ENCODE measurements at places on chromosomes 1 and 21.

GRCh38 chr1:12059722-12060464 is 3.2 kb upstream of the TNFRSF8 start:
- DNase-seq, result no peak

GRCh38 chr1:231500666-231501065 is 27.8 kb upstream of the TSNAX start:
- DNase-seq, result no peak

GRCh38 chr1:12142891-12143630 is 23.7 kb upstream of the TNFRSF1B start:
- no peak for DNase-seq

- no peak for DNase-seq
Observed at GRCh38 chr1:29239142-29239541, 2.8 kb downstream of the PTPRU start.

DNA sequence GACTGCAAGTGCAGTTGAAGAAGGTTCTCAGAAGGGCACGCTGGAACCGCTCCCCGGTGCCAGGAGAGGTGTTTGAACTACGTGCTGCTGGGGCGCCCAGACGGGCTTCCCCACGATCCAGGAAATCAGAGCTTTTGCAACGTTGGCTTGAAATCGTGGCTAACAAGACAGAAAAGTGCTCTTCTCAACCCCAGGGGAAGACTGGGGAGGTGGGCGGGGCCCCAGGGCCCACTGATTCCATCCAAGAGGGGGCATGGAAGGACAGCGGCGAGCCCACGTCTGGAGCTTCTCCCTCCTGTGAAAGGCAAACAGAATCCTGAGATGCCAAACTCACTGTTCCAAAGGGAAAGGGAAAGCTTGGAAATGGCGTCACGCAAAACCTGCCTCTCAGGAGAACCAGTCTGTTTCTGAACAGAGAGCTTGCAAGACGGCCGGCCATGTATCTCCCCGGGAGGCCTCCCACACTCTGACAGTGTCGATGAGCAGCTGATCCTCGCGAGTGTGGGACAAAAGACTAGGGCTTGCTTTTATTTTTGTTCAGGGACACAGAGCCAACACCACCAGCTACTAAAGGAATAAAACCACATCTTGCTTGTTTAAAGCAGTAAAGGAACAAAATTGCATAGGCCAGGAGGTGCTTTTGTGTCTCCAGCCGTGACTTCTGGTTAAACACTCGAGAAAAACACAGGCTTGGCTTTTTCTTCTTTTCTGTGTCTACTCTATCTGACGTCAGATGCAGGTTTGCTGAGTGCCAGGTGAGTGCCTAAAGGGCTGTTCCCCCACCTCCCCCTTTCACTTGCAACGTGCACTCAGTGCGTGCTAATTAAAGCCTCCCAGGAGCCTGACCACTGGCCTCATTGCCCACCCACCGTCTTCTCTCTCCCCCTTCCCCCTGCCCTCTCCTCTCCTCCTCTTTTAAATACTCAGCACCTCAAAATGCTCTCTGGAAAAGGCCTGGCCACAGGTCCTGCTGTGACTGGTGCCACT is 41.5 kb downstream of the LRRC3 start:
- DNase-seq, result no peak

DNA sequence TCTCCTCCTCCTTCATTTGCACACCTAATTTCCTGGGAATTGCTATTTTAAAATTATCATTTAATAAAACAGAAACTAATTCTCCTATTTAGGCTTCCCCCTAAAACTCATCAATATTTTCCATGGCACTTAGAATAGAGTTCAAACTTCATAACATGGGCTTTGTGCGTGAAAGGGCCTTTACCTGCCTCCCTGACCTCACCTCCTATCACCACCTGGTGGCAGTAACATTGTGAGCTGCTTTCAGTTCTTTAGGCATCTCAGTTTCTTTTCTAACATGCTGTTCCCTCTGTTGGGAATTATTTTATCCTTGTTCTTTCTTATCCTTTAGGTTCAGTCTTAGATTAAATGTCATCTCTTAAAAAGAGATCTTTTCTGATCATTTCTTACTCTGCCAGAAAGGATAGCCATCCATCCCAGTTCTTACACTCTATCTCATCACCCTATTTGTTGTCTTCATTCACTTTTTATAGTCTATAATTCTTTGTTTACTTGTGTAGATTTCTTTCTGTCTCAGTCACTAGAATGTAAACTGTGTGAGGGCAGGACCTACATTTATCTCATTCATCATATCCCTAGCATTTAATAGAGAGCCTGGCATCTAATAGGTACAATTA is 133.8 kb upstream of the KIAA1614 start:
- peak; percentile 25 for DNase-seq

DNA sequence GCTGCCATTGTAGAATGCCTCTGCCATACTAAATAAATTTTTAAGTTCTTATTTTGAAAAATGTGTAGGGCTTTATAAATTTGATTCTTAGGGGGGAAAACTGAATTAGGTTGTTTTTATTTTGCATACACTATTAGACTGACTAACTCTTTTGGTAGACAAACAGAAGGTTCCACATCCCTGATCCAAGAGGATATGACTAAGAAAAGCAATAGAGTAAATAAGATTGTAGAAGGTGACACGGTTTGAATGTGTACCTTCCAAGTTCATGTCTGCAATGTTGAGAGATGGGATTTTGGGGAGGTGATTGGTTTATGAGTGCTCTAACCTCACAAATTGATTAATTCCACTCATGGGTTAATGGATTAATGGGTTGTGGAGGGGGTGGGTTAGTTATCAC is 127.9 kb downstream of the GLUL start:
- DNase-seq, result no peak

DNA sequence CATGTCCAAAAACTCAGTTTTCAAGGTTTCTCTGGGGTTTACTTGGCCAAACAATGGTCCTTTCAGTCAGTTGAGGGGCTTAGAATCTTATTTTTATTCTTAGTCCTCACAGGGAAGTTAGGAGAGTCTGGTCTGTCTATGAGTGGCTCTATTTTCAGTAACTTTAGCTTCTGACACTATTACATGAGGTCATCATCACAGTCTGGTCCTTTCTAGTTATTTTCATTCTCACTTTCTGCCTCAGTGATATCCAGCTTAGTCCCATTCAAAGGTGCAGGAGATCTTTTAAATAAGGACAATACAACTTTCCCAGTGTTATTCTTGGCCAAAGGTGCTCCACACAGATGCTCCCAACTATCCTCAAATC is 30.0 kb upstream of the FGGY start:
- DNase-seq, result no peak

Data from hematopoietic multipotent progenitor cell treated with erythropoietin and hydrocortisone succinate and interleukin-3 and kit ligand, for 8 days (in vitro differentiated cells).